Stomach (tissue), 19 donors: ENCODE measurements at places on chromosomes 16 and 17. TPM values are rescaled to one million over a fixed set of nuclear protein-coding genes. Genes with fewer than 3 reads are reported as not detected.

The SCNN1B gene
- total RNA-seq = 41.4 TPM

The MYH11 gene
- total RNA-seq = 3,048 TPM

DNA sequence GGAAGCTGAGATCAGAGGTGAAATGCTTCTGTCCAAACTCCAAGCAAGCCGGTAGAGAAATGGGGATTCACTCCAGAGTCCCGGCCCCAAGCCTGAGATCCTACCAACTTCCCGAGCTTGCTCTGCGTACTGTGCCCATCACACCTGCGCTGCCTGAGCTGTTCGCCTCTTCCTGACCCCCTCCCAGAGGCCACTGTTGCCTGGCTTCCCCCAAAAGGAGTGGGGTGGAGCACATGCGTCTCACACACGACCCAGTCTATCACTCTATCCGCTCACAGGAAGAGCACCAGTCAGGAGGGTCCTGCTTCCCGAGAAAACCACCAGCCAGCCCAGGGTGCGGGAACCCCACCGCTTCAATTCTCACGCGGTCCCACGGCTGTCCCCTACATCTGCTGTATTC lies 13.5 kb upstream of the C16orf95 start:
- no peak for DNase-seq

DNA sequence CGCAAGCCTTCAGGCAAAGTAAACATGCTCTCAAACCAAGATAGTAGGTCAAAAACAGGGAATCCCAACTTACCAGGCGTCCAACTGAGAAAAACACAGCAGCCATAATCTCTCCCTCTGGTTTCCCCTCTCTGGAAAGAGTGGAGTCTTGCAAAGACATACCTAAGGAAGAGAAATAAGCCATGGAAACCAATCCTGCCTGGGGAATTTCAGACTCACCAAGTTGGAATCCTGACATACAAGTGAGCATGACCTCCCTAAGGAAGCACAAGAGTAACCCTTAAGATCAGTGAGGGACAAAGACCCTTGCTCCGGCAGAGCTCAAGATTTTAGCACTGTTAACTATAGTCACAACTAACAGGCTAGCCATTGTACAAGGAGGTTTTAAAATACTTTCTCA lies 4.1 kb downstream of the ZNF624 start:
- DNase-seq = no peak

The MIEF2 gene
- 254 TPM for total RNA-seq

The MT1M gene
- 57.4 TPM for total RNA-seq

DNA sequence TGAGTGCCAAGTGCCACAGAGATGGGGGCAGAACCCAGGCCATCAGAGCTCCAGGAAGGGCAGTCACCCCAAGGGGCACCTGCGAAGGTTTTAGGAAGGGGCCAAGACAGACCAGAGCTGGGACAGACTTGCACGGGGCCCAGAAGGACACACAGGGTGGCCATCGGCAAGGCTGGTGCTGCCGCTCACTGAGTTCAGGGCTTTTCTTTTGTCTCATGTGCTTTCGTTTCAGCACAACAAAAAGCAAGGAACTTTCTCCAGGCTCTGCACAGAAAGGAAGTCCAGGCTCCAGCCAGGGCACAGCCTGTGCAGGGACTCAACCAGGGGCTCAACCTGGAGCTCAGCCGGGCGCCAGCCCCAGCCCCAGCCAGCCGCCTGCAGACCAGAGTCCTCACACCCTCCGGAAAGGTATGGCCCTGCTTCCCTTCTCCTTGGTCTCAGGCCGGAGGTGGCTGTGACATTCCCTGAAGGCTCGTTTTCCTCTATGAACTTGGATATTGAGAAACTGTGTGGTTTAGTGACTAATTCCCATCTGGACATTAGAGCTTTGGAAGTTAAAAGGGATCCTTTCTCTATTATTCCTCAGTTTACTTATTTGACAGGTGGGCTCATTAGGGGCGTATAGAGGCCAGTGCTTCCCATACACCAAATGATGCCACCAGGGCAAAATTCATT lies 37.9 kb downstream of the ELAC2 start:
- DNase-seq = no peak

GRCh38 chr16:54080524-54081008 lies 206.0 kb downstream of the IRX3 start:
- peak; percentile 62 for DNase-seq

GRCh38 chr17:48322060-48322459 lies 108.0 kb downstream of the SKAP1 start:
- no peak for DNase-seq

GRCh38 chr17:76171706-76172105 lies 30.7 kb upstream of the FOXJ1 start:
- no peak for DNase-seq

The CCDC57 gene
- 166 TPM for total RNA-seq

The MPP3 gene
- 11.9 TPM for total RNA-seq

DNA sequence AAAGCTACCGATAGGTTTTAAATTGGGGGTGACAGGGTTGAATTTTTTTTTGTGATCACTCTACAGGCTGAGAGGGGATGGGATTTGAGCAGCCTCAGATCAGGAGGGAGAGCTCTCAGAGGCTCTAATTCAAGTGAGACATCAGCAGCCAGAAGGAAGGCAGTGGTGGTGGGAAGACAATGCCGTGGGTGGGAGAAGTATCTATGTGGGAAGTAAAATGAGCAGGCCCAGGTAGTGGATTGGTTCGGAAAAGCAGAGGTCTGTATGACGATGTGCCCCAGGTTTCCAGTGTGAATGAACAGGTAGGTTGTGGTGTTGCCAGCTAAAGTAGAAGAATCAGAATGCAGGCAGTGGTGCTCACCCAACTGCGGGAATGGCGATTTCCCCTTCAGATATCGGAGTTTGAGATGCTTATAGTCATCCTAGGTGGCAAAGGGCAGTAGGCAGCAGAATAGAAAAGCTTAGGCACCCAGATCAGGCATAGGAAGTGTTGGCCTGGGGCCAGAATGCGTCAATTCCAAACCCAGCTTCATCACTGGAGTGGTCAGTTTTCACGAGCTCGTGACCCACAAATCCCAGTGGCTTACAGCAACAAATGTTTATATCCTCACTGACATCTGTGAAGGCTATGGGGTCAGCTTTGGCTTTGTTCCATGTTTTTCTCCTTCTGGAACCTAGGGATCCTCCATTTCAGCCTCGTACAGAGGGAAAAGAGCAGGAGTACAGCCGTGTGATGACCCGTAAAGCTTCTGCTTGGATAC lies 24.0 kb downstream of the MEOX1 start:
- DNase-seq = no peak

GRCh38 chr17:14310101-14310500 lies 9.2 kb downstream of the HS3ST3B1 start:
- DNase-seq = no peak

GRCh38 chr16:53785044-53785443 lies 81.1 kb downstream of the FTO start:
- peak; percentile 33 for DNase-seq

- DNase-seq = peak; percentile 38
Observed at GRCh38 chr16:88069397-88070168, 118.3 kb downstream of the BANP start.

- no peak for DNase-seq
Observed at GRCh38 chr17:74953134-74953687, 17.5 kb downstream of the OTOP3 start.

DNA sequence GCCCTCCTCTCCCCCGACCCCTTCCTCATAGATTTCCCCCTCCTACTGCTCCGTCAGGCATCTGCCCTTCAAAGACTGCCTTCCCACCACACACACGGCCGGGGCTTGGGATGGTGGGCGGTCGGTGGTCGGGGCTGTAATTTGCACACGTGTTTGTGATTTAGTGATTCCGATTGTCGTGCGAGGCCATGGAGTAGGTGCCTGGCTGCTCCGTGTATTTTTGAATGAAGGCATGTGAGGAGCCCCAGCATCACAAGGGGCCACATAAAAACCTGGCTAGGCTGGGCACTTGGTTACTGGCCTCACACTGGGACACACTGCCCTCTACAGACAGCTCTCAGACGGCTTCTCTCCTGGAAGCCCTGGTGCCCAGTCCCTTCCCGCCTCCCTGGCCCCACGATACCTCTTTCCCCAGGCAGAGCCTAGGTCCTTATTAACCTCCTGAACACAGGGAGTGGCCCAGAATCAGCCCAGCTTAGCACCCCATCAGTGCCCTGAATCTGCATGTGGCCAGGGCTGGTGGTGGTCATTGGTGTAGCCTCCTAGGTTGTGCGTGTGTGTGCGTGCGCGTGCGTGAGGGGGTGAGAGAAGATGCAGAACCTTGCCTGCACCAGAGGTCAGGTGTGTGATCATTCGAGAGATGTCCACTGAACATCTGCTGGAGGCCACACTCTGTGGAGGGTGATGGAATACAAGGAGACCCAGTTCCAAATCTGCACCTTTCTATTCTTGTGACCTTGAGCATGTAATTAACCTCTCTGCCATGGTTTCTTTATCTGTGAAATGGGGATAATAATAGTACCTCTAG lies 1.3 kb upstream of the SOCS1 start:
- DNase-seq = peak; percentile 93

The TEKT1 gene
- total RNA-seq = not detected
